ENCODE measurements at places on chromosomes 7 and 10.

GRCh38 chr7:105444342-105444987, 55.7 kb upstream of the SRPK2 start:
- DNase-seq, result no peak

DNA sequence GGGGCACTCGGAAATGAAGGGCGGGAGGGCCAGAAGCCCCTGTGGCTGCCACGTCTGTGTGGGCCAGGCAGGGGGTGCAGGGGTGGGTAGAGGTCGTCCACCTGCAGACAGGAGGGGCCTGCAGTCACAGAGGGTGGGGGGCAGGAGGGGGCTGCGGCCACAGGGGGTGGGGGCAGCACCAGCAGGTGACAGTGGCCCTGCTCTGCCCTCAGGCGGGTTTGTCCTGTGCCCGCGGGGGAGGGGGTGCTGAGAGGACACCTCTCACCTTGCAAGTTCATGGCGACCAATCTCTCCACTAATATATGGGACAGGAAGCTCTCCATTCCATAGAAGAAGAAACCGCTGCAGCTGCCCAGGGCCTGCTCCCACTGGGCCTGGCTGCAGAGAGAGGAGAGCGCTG, 26.6 kb upstream of the NKX6-2 start:
- DNase-seq, result no peak

DNA sequence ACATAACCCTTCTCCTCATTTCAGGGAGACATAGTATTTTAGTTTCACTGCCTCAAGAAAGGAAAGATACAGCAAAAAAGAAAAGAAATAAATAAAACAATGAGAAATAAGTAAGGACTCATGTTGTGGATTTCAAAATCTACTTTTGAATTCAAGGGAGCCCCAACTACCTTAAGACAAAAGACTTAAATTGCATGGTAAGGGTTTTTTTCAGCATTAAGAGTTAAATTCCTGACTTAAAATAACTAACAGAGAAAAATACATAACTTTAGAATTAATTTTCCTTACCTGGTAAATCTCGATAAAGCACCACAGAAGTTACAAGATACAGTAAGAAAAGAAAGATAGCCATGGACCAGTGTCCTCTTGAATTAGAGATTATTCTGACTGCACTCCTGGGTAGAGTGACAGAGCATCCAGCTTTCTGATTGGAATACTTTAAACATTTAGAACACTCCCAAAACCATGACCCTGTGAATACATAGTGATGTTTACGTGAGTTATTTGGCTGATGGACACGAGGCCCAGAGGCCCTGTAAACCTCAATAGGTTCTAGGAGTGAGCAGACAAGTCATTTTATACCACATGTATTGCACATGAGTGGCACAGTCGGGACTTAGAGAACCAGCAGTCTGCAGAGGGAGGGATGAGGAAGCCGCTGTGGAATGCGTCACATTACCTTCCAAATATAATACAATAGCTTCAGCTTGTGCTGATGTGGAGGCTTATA, 292.5 kb upstream of the SEMA3C start:
- no peak for DNase-seq

DNA sequence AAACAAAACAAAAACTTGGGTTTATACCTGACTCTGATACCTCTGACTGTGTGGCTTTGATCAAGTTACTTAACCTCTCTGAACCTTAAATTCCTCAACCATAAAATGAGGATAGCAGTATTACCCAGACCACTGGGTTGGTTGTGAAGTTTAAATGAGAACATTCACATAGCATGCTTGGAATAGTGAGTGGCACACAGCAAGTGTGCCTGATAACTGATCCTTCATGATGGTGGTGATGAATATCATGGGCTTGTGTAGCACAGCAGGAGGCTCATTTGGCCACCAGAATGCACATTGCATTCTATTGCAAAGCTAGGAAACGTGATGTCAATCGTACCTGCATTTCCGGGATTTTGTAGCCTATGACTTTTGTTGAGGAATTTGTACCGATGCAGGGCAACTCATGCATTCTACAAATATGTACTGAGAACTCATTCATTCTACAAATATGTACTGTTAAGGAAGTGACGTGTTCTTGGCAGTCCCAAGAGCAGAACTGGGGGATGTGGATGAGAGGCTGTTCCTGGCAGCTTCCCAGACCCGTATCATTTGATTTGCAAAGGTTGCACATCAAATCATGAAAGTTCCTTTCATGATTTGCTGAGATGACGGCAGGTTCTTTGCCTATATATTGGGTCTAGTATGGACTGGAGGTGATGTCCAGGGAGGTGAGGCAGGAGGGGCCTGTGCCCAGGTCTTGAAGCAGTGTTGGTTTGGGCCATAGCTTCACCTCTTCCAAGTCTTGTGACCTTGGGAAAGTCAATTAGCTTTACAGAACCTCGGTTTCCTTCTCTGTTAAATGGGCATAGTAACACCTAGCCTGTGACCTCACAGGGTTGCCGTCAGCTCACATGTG, 94.6 kb upstream of the SMNDC1 start:
- DNase-seq, result no peak

All from stimulated activated CD8-positive, alpha-beta memory T cell treated with anti-CD3 and anti-CD28 coated beads, Interleukin-4, amount 100 ng/mL, for 1 hour (primary cell).